ENCODE measurements at places on chromosomes 7 and 10.

DNA sequence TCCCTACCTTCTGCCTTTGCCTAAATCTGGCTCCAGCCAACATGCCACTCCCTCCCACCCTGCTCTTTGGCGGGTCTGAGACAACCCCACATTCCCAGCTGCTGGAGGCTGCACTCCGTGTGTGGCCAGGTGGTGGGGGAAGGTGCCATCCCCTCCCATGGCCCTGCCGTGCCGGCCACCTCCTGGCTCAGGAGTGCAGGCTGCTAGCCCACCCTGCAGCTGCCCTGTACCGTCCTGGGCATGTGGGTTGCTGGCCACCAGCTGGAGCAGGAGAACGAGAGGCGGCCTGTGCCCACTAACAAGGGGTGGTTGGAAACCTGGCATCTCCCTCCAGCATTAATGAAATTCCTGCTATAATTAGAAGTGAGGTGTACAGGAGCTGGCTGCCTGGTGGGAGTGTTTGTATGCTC, 97.6 kb downstream of the ZMIZ1 start:
- DNase-seq, result no peak

GRCh38 chr7:76278540-76278939, 23.9 kb upstream of the HSPB1 start:
- no peak for DNase-seq

DNA sequence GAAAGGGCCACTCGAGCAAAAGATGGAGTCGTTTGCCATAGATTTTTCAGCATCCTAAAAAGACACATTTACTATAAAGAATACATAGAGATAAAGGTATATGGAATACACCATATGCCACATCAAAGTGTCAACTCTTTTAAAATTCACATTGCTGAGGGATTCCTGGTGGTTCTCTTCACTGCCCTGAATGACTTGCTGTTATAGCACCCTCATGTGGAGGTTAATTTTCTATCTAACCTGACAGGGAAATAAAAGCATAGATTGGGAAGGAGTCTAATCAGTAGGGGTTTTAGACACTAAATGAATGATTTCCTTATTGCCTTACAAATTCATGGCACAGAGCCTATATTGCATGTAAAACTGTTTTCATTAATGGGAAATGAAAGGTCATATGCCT, 25.9 kb downstream of the DNAH11 start:
- peak; percentile 15 for DNase-seq

DNA sequence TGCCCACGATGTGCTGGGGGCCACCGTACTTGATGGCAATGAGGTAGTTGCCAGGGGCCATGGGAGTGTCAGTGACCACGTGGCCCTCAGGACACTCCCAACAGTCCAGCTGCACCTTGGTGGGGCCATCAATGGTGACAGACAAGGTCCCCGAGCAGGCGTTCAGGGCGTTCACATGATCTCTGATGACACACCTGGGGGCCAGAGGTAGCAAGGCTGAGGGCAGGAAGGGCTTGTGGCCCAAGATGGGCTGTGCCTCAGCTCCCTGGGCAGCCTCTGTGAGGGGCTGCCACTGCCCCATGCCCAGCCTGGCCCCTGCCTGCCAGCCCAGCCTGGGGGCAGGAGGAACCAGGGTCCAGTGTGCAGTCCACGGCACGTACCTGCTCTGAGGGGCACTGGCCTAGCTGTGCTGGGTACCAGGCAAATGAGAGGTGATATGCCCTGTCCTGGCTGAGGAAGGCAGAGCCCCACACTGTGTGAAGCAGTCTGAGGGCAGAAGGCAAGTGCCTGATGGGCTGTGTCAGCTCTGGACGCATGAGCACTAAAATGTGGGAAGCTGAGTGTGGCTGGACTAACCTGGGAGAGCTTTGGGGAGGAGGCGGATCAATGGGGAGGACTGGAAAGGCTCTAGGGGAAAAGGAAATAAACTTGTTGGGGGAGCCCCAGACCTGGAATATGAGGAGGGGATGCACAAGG, 3.5 kb upstream of the KCP start:
- no peak for DNase-seq

DNA sequence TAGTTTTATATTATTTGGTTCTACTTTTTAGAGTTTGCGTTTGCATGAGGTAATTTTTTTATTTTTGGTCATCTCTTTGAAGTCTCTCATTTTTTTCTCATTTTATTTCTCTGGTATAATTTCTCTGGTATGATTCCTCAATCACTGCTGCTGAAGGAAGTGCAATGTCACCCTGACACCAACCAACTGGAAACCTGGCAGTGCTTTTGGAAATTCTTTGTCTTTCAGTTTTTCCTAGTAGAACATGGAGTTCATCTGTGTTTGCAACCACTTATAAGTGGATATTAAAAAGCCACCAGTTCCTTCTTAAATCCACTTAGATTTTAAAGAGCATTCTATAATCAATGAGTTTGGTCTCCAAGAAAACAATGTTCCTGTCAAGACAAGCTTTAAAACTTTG, 291.8 kb downstream of the PRKG1 start:
- no peak for DNase-seq

DNA sequence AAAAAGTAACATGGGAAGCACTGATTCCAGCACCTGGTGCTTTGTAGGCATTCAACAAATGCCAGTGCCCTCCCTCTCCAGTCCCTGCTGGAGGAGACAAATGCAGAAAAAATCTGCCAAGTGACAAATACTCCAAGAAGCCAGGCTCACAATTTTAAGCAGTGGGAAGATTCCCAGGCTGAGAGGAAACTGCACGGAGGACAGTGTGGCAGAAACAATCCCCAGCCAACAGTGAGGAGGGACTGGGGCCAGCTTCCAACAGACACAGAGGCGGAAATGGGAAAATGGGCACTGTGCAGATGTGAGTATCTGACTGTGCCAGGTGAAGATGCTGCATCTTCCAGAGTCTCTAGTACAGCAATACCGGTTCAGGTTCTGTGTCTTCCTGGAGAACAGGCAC, 106.3 kb downstream of the SLIT1 start:
- no peak for DNase-seq

DNA sequence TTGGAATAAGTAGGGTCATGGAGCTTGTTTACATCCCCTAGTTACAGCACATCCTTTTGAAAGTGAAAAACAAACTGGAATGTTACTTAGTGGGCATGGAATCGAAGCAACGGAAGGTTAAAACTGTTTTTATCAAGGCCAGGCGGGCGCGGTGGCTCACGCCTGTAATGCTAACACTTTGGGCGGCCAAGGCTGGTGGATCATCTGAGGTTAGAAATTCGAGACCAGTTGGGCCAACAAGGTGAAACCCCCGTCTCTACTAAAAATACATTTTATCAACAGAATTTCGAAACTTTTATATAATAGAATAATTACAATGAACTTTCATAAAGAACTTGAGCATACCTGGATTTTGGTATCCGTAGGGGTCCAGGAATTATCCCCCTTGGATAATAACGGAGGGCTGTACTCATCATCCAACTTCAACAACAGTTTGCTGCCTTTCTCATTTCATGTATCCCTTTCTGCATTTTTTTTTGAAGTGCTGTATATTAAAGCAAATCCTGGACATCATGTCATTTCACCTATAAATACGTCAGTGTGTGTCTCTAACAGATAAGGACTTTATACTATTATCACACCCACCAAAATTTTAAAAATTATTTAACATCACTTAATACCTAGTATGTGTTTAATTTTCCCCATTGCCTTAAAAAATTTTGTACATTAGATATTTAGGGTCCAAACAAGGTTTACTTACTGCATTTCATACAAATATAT, 1.3 kb upstream of the TMED4 start:
- no peak for DNase-seq

GRCh38 chr10:31320550-31321211, 1.7 kb downstream of the ZEB1 start:
- DNase-seq, result peak; percentile 71

DNA sequence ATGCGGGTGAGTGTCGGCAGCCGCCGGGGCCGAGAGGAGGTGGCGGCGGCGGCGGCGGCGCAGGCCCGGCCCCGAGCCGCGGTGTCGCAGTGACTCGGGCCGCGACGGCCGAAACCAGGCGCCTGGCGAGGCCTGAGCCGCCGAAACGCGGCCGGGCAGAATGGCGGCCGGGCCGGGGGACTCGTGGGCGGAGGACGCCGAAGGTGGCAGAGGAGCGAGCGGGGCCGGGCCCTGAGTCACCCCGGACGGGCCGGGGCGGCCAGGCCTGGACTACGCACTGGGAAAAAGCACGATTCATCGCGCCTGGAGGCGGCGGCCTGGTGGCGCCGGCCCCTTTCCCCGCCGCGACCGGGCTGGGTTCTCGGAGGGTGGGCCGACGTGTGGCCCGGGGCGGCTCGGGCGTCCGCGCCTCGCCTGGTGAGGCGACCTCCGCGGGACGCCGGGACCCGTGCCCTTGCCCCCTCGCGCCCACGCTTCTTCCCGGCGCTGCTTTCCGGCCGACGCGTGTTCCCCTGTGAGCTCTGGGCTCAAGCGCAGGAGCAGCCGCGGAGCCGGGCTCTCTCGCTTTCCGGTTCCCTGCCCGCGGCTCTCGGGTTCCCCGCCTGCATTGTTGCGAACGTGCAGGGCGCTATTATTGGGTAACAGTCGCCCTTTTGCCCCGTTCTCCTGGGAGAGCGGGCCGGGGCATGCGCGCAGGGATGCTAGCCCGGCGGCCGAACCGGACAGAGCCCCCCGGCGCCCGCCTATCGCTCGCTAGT, 500 bp downstream of the CUL1 start:
- DNase-seq, result peak; percentile 56

- peak; percentile 27 for DNase-seq
Observed at GRCh38 chr10:87054373-87055295, 34.5 kb downstream of the FAM25A start.

GRCh38 chr7:2116448-2116810, 116.3 kb downstream of the MAD1L1 start:
- DNase-seq, result no peak

DNA sequence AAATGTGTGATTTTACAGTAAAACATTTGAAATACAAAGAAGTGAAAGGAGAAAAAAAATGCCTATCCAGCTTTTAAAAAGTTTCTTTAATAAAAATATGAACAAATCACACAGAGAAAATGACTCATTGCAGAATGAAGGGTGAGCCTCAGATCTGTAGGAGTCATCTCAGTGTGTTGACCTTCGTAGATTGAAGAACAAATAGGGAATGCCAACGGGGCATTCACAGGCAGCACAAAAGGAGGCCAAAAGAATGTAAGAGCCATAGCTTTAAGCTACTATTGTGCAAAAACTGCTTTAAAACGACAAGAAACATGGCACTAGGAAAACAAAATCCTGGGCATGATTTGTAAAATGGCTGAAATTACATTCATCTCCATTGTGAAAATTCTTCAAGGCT, 782.7 kb upstream of the CELF2 start:
- no peak for DNase-seq

DNA sequence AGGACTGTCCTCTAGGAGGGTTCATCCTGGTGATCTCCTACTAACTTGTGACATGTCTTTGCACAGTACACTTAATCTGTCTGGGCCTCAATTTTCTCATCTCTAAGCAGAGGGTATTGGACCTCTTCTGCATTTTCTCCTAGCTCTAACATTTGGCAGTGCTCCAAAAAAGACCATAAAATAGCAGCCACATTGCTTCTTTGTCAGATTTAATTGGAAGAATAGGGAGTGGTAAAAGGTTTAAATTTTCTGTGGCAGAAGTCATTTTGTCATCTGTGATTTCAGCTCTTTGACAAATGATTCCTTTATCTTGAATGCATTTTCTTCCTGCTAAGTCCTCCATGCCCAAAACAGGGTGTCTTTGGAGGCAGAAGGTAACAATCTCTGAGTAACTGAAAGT, 289.9 kb upstream of the LRGUK start:
- DNase-seq, result peak; percentile 10

DNA sequence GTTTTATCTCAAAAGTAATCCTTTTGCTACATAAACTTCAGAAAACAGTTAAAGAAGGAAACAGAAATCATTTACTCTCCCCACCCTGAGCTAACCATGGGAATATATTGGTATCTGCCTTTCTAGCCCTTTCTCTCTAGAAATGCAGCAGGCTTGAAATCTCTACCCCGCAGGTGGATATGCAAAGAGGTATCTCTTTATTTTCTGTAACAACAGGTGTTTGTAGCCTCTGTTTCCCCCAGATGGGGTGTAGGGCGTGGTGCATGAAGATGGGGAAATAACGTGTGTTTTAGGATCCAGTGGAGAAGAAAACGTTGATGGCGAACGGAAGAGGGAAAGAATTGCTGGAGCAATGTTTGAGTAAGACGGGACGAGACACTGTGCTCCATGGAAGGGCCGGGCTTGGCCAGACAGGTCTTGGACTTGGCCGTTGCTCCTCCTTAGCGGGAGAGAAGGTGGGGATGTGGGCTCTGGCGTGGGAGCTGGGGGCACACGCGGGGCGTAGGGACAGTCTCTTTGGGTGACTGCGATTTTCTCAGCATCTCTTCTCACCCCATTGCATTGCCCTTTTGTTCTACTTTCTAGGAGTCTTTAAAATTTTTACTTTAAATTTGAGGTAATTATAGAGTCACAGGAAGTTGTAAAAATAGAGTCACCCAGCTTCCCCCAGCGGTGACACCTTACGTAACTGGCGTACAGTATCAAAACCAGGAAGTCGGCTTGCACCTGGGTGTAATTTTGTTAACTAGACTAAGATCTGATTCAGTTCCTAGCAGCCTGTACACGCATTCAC, 82.9 kb downstream of the ELFN1 start:
- no peak for DNase-seq

- DNase-seq, result peak; percentile 54
Observed at GRCh38 chr7:151630851-151631569, 111.3 kb upstream of the RHEB start.

DNA sequence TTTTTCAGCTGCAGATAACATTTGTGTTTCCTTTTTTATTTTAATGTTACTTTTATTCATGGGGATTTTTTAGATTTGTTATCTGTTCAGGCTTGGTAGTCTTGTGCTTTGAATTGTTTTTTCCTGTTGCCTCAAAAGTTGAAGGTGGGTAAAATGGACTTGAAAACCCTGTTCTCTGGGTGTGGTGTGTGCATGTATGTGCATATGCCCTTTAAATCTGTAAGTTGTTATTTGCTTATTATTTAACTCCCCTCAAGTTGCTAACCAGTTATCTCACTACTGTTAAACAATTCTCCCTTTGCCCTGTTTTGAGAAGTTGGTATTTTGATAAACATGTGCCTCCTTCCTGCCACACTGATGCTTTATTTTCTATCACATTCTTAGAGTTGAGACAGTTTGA, 30.6 kb downstream of the TSPAN14 start:
- no peak for DNase-seq

GRCh38 chr7:156614434-156615264, 25.9 kb upstream of the RNF32 start:
- DNase-seq, result no peak

GRCh38 chr7:151051108-151051507, 2.8 kb downstream of the ASIC3 start:
- DNase-seq, result peak; percentile 79

- DNase-seq, result no peak
Observed at GRCh38 chr10:26781797-26782196, 79.0 kb downstream of the ABI1 start.

- no peak for DNase-seq
Observed at GRCh38 chr7:122689346-122690109, 9.4 kb downstream of the RNF133 start.
